Fibroblast of skin of right quadriceps (primary cell): ENCODE measurements at places on chromosomes 5 and 9.

GRCh38 chr5:131521252-131521651 lies 113.8 kb downstream of the RAPGEF6 start:
- peak; percentile 60 for DNase-seq

DNA sequence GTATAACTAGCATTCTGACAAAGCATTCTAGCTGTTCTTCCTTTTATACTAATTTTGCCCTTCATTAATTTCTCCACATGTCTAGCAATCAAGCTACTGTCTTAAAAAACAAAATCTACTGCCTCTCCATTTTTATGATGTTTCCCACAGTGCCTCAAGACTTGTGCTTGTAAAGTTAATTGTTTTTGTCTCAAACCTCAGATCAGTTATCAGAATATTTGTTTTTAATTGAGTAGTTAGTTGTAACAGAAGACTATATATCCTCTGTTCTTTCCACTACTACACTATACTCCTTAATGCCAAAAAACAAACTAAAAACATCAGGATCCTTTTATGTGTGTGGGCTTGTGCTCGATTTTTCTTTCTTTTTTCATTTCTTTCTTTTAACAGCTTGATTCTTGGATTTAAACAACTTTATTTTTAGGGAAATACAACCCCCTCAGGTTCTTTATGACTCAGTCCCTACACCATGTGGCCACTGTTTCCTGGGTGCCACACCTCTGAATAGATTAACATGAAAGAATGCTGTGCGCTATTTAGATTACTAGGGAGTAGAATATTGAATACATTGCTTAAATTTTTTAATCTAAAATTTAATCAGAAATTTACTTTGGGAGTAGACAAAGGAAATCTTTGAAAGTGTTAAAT lies 1.2 kb downstream of the ASPN start:
- DNase-seq: no peak

- DNase-seq: peak; percentile 20
These were observed 44.7 kb upstream of the LMX1B start for GRCh38 chr9:126569036-126569435.

DNA sequence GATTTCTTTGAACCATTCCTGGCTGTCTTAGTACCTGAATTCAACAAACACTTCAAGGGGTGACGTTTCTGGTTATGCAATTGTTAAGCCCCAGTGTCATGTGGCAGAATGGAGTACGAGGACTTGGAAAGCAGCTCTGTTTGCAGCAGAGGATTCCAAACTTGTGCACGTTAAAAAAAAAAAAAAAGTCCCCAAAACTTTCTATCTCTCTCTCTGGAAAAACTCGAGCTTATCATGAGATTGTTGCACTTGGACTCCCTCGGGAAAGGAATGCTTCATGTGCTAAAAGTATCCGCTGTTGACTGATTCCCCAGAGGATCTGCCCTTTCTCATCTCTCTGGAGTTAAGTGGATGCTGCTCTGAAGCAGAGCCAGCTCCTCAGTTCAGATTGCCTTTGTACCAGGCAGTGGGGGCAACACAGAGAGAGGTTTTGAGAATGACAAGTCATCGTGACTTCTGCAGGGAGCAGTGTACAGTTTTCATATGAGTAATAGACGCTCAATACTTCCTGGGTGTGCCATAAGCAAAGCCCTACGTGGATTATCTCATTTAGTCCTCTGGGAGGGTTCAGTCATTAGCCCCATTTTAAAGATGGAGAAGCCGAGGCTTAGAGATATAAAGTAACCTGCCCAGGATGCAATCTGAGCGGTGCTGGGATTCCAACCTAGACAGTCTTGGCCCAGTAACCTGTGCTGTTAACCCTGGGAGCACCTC lies 28.1 kb downstream of the TMOD1 start:
- DNase-seq: no peak

DNA sequence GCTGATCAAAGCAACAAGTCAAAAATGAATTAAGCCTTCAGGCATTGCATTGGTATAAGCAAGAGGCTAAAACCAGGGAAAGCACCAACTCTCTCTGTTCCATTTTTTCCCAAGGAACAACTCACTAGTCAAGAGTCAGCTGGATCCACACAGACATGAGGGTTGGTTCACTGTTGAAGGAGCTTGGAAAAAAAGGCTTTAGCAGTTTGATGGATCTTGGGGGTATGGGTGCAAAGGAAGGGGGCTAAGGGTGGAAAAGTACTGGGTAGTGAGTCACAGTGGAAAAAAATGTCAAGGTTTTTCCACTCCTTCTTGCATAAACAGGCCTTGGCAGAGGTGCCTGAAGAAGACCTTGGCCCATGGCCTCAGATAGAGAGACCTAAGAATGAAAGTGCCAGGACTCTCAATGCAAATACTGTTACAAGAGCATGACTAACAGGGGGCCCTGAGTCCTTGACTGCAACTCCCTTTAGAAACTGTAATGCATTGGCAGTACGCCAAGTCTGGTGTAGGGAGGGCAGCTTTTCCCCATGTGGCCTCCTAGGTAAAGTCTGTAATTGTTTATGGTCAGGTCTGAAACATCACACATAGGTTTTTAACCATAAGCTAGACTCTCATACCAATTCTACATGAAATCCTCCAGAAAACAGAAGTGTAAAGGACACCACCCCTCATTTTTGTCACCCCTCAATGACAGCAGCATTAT lies 23.7 kb downstream of the ACTL7A start:
- DNase-seq: peak; percentile 80

DNA sequence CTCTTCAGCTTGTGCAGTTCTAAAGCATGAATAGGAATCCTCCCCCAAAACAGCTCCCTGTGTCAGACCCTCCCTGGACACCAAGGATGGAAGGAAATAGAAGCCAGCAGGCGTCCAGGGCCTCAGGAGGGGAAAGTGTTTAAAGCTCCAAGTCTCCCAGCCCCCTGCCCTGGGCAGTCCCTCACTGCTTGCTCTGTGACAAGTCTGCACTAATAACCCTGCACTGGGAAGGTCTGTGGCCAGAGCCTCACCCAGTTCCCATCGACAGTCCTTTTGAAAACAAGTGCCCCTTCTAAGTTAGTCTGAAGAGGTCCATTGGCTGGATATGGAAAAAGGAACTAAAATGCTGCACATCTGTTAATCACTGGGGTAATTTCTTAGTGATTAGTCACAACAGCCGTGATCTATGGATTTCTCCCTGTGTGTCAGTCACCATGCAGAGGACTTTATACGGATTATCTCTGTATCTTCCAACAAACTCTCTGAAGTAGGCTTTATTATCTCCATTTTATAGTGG lies 195.3 kb downstream of the FBXL7 start:
- peak; percentile 78 for DNase-seq

- no peak for DNase-seq
These were observed 47.6 kb upstream of the HOMER1 start for GRCh38 chr5:79561525-79561893.

DNA sequence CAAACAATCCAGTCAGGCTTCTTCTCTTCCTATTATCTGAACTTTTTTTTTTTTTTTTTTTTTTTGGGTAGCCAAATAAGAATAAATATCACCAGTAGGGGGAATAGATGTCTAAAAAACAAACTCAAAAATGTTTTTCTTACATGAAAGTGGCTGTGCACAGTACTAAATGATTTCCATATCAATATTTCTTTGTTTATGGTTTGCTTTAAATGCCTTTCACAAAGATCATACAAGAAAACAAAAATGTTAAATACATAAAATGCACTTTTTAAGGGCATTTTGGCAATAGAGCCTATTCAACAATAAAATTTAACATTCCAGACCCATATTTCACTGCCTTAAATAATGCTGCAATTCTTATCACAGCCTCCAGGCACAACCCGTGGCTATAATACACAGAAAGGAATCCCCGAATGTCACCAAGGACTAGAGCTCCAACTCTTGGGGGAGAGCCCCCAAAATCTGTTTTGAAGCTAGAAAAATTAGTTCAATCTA lies 91.1 kb upstream of the TBCA start:
- DNase-seq: no peak

DNA sequence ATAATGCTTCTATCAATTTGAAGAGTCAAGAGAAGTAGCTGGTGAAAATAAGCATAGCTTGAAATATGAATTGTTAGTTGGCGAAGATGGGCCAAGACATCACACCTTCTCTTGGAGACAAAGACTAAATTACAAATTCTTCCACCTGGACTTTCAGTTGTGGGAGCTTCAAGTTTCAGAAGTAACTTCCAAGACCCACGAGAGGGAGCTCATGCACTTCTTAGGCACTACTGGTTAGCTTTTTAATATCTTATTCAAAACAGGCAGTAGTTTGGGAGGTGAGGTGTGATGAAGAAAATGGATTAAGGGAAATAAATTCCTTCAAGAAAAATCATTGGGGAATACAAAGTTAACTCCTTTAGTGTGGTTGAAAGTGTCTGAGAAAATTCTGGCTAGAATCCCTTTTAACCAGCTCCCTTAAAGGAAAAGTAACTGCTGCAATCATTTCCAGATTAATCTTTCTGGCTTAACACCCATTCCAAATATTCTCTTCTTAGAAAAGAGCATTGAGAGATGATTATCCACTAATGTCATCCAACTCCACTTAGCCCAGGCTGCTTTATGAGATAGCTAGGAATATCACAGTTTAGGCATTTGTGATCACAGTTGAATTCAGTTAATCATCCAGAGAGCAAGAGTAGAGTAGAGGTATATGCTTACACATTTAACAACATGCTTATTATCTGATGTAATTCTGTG lies 139.5 kb upstream of the DMRTA1 start:
- DNase-seq: peak; percentile 41

GRCh38 chr5:34854459-34855174 lies 15.7 kb downstream of the TTC23L start:
- DNase-seq: no peak
